ENCODE measurements at places on chromosomes 5 and 9.

DNA sequence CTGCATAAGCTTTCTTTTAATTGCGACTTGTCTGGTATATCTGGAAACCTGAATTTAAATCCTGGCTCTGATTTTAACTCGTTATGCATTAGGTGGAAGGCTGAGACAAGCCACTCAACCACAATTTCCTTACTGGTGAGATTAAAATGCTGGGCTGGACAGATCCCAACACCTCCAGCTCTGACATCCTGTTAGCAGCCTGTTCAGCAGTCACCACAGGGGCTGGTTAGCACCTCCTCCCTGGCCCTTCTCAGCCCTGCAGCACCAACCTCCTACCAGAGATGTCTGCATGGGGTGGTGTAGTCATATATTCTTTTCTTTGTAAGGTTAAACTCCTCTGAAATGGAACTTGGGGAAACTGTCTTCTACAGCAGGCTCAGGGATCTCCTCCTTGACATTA is 156.5 kb upstream of the NFIL3 start:
- DNase-seq, result no peak

DNA sequence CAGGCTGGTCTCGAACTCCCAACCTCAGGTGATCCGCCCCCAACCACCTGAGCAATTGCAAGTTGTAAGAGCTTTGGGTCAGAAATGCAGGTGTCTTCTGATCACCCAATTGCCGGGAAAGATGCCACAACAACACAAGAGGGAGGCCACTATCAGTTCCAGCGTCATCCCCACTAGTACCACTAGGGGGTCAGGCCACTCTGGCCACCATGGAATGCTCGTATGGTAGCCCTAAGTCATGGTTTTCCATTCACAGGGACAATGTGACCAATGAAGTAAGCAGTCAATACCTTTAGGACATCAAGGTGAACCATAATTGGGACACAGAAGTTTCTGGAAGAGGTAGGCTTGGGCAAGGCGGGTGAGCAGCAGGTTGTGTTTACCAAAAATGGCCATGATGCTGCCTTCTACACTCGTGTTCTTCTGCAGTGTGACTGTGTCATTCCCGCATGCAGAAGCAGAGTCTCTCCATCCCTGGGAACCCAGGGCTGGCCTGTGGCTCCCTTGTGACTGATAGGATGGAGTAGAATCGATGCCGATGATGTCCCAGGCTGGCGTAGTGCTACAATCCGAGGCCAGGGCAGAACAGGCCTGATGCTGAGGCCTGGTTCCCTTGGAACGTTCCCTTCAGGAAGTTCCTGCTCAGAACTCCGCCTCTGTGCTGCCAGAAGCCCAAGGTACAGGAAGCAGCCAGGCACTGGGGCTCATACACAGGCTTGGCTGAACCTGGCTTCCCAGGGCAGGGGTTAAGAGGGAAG is 42.2 kb upstream of the ANKRD33B start:
- no peak for DNase-seq

- DNase-seq, result no peak
Measured at GRCh38 chr9:136539427-136540421, 6.1 kb downstream of the NOTCH1 start.

DNA sequence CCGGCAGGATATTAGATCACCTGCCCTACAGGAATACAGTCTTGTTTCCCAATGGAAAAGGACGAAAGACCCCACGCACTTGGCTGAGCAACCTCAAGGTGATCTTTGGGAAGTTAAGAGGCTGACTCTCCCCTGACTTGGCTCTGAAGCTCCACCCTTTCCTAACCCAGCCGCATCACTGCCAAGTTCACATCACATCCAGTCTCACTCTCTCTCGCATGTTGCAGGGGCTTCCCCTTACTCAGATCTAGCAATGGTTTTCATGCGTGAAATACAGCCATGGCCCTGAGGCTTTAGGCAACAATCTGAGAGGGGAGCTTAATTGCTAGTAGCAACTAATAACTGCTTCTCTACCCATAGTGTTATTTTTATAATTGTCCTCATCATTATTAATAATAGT is 211.6 kb downstream of the DOCK8 start:
- DNase-seq, result no peak

DNA sequence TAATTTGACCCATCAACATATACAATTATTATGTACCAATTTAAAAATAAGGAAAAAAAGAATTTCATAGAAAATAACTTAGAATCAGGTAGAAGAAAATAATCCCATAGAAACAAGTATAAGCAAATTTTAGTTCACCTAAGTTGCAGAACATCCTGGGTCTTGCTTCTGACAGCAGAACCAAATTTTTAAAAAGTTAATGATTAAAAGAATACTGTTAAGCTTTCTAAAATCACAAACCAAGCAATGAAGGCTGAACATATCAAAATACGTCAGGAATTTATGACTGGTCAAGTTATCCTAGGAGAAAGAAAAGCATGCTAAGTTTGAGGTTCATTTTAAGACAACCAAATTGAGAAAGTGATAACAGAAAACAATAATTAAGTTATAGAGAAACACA is 650.9 kb downstream of the PTPRD start:
- no peak for DNase-seq

GRCh38 chr5:149422366-149423048 is 43.4 kb upstream of the IL17B start:
- no peak for DNase-seq

- DNase-seq, result no peak
Measured at GRCh38 chr9:30160570-30160969, 2223.9 kb upstream of the ACO1 start.

- DNase-seq, result no peak
Measured at GRCh38 chr9:38018241-38018957, 50.6 kb downstream of the SHB start.

GRCh38 chr9:7570107-7570720 is 229.4 kb downstream of the DMAC1 start:
- no peak for DNase-seq

GRCh38 chr5:157842185-157842584 is 16.8 kb downstream of the CLINT1 start:
- DNase-seq, result no peak

- no peak for DNase-seq
Measured at GRCh38 chr5:169012450-169012849, 288.5 kb downstream of the SLIT3 start.

- no peak for DNase-seq
Measured at GRCh38 chr9:71036501-71036900, 84.9 kb downstream of the TRPM3 start.

- no peak for DNase-seq
Measured at GRCh38 chr5:107294211-107294550, 376.6 kb downstream of the EFNA5 start.

DNA sequence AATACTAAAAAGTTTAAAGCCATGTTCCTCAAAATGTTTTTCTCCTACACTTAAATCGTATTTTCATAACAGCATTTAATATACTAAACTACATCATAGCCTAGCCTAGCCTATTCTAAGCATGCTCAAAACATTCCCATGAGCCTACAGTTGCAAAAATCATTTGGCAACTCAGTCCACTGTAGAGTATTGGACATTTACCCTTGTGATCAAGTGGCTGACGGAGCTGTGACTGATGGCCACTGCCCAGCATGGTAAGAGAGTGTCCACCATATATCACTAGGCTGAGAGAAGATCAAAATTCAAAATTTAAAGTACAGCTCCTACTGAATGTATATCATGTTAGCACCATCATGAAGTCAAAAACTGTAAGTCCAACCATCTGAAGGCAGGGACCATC is 30.9 kb downstream of the SEMA5A start:
- no peak for DNase-seq

DNA sequence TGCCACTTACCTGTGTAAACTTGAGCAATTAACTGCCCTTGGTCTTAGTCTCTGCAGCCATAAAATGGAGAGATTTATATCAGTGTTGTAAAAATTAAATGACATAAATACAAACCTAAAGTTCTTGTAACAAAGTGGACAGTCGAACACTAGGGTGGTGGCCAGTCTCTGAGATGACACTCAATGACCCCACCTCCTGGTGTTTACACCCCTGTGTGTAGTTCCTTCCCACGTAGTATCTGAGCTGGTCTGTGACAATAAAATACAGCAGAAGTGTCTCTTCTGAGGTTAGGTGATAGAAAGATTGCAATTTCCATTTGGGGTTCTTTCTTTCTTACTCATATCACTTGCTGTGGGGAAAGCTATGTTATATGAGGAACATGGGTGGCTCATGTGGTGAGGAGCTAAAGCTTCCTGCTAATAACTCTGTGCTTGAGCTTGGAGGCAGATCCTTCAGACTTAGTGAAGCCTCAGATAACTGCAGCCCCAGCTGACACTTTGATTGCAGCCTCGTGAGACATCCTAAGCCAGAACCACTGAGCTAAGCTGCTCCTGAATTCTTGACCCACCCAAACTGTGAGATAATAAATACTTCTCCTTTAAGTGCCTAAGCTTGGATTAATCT is 173.4 kb upstream of the CHD1 start:
- no peak for DNase-seq

- DNase-seq, result peak; percentile 9
Measured at GRCh38 chr5:18281947-18282581, 647.8 kb downstream of the TAF11L14 start.

DNA sequence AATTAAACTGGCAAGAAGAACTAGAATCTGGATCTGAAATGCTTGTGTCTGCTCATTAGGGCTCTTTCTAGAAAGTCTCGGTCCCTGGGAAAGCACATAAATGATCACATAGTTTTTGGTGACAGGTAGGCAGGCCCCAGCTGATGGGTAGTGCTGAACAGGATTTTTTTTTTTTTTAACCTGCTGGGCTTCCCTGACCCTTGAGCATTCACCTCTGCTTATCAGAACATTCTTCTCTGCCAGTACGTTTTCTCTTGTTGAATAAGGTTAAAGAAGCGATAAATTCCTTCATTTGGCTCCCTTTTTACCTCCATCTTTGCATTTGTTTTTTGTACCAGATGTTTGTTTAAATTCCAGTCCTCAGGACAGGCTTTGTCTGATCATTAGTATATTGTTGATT is 8.8 kb downstream of the KDM4C start:
- DNase-seq, result no peak

GRCh38 chr5:154997746-154998145 is 15.8 kb upstream of the KIF4B start:
- no peak for DNase-seq

- no peak for DNase-seq
Measured at GRCh38 chr5:37638897-37639296, 200.9 kb downstream of the GDNF start.

- DNase-seq, result no peak
Measured at GRCh38 chr5:153559926-153560325, 69.5 kb downstream of the GRIA1 start.

DNA sequence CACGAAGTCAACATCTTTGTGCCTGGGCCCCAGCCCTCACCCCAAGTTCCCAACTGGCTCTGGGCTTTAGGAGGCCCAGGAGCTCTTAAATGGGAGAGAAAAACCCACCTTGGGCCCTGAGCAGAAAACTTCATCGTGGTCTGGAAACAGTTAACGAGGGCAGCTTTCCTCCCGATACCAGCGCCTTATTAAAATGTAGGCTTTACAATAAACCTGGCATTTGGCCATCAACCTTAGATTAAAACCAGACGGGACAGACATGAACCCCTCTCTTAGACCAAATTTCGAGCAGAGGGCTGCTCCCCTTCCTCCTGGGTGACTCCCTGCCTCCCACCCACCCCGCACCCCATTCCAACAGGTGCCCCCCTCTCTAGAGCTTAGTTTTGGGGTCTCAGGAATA is 39.4 kb downstream of the PRRX2 start:
- no peak for DNase-seq

- DNase-seq, result no peak
Measured at GRCh38 chr5:26582350-26583045, 455.9 kb downstream of the CDH9 start.

- DNase-seq, result no peak
Measured at GRCh38 chr9:104993291-104993963, 65.5 kb upstream of the ABCA1 start.

DNA sequence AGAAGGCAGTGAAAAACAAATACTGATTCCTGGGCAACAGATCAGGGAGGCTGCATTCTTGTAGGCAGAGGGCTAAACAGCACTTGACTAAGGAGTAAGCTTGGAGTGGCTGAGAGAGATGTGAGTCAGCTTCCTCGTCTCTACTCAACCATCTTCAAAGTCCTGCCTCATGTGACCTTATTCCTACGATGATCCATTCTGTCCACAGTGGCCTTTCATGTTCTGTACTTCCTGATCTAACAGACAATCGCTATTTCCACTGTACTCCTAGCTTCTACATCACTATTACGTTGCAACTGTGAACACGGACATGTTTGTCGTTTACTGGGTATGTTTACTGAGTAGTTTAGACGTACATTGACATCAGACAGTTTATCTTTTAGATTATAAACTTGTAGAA is 365.4 kb downstream of the ARL15 start:
- no peak for DNase-seq

- no peak for DNase-seq
Measured at GRCh38 chr5:40841068-40841805, at the start of gene CARD6. CARD6 (plus strand) TSS chr5:40841367; CDS start chr5:40841383, 16 bp downstream.

GRCh38 chr5:161757223-161757622 is 71.7 kb downstream of the GABRA6 start:
- DNase-seq, result no peak

GRCh38 chr5:104400941-104401340 is 838.4 kb upstream of the NUDT12 start:
- DNase-seq, result no peak

- DNase-seq, result no peak
Measured at GRCh38 chr9:121021301-121021700, 28.8 kb downstream of the C5 start.

GRCh38 chr5:64628901-64629300 is 61.4 kb upstream of the SHISAL2B start:
- DNase-seq, result no peak

DNA sequence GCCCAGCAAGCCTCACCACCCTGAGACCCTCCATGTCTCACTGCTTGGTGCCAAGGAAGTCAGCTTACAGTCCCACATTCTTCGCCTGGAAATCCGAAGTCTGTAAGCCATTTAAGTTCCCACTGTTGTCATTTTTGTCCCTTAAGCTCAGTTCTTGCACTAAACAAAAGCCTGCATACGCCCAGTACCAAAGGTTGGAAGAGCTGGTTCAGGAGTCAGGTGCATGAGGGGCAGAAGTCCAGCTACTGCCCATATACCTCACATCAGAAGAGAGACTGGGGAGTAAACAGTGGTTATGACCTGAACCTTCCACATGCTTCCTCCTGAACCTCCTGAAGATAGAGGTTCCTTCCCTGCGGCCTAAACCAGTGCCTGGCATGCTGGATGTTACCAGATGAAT is 146.0 kb downstream of the FRMD3 start:
- DNase-seq, result no peak

GRCh38 chr5:176716320-176716719 is 69.0 kb downstream of the TSPAN17 start:
- DNase-seq, result peak; percentile 29

DNA sequence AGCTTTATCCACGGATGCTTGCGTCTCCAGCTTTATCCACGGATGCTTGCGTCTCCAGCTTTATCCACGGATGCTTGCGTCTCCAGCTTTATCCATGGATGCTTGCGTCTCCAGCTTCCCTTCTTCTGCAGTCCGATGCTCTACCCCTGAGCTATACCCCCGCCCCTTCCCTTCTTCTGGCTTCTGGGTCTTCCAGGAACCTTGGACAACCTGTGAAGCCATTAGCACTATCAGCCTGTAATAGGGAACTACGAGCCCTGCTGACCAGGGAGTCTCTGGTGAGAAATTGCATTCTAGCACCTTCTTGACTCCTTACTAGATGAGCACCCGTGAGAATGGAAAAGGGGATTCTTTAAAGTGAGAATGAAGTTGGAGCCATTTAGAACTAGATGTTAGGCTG is 39.1 kb upstream of the SH3PXD2B start:
- no peak for DNase-seq

GRCh38 chr9:8978334-8978733 is 1178.8 kb upstream of the DMAC1 start:
- DNase-seq, result no peak

Data from AG04449 (cell line).